ENCODE measurements at places on chromosomes 7 and 10.

GRCh38 chr10:34101001-34101400, 714.1 kb downstream of the PARD3 start:
- DNase-seq = no peak

DNA sequence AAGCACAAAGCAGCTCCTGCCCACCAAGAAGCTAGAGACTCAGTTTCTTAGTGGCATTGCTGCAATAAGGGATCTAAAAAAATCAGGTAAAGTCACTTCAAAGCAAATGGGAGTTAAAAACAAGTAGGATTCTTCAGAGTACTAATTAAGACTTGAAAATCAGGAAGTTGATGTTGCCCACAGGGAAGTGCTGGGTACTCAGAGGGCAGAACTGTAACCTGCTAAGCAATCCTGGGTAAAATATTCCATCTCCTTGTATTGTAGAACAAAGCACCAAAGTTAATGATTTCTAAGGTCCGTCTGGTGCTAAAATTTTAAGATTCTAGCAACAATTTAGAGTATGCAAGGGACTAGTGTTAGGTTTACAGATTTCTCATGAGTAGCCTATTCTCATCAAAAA, 8.3 kb downstream of the PEX1 start:
- no peak for DNase-seq

DNA sequence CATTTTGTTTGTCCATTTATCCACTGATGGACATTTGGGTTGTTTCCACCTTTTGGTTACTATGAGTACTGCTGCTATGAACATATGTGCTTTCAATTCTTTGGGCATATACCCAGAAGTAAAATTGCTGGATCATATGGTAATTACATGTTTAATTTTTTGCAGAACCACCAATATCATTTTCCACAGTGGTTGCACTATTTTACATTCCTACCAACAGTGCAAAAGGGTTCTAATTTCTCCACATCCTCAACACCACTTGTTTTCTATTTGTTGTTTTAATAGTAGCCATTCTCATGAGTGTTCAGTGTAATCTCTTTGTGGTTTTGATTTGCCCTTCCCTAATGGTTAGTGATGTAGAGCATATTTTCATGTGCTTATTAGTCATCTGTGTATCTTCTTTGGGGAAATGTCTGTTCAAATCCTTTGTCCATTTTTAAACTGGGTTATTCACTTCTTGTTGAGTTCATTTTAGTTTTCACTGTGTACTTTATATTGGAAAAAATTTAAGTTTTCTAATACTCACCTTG, 101.9 kb downstream of the HIBADH start:
- DNase-seq = no peak

- DNase-seq = no peak
These were observed 65.1 kb downstream of the CLEC2L start for GRCh38 chr7:139588632-139589031.

DNA sequence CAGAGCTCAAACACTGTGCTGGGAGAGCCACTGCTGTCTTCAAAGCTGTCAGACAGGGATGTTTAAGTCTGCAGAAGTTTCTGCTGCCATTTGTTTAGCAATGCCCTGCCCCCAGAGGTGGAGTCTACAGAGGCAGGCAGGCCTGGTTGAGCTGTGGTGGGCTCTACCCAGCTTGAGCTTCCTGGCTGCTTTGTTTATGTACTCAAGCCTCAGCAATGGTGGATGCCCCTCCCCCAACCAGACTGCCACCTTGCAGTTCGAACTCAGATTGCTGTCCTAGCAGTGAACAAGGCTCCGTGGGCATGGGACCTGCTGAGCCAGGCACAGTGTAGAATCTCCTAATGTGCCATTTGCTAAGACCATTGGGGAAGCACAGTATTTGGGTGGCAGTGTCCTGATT, 4.6 kb upstream of the CYP2C19 start:
- no peak for DNase-seq

GRCh38 chr10:6570893-6571292, 9.2 kb downstream of the PRKCQ start:
- no peak for DNase-seq

GRCh38 chr10:30092151-30092790, 32.9 kb upstream of the JCAD start:
- DNase-seq = no peak

- DNase-seq = no peak
These were observed 57.7 kb downstream of the PRSS58 start for GRCh38 chr7:142200206-142200605.

GRCh38 chr7:98278936-98279335, 2.5 kb upstream of the BRI3 start:
- DNase-seq = no peak

DNA sequence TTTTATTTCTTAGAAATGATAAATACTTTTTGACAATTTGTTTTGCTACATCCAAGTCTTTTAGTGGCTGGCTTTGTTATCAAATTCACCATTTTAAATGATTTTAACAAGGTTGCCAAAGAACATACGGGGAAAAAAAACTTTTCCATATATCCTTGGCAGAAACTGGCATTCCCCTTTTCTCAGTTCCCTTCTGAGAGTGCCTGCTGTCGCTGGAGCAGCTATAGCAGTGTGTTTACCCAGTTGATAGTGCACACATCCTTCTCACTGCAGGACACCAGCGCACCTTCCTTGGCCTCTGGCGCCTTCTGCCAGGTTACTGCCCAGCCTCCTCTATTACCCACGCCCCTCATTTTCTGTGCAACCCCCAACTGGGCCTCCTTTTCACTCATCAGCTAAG, 94.1 kb downstream of the ALOX5 start:
- DNase-seq = no peak

GRCh38 chr10:62803724-62804355, 680 bp upstream of the ADO start:
- no peak for DNase-seq
